ENCODE measurements at places on chromosomes 4 and X. TPM values are rescaled to one million over a fixed set of nuclear protein-coding genes. Genes with fewer than 3 reads are reported as not detected.

Gene VSIG1
- not detected for polyA plus RNA-seq

Gene GLA
- 23.2 TPM for polyA plus RNA-seq

Gene MAGEA4
- polyA plus RNA-seq = not detected

Gene POLA1
- 6.3 TPM for polyA plus RNA-seq

Gene CXXC4
- polyA plus RNA-seq = 0.46 TPM

All from sigmoid colon (tissue), 7 donors.